ENCODE measurements at places on chromosomes 3 and 15.

- DNase-seq = peak; percentile 18
Observed at GRCh38 chr3:65672871-65673815, 365.6 kb downstream of the MAGI1 start.

DNA sequence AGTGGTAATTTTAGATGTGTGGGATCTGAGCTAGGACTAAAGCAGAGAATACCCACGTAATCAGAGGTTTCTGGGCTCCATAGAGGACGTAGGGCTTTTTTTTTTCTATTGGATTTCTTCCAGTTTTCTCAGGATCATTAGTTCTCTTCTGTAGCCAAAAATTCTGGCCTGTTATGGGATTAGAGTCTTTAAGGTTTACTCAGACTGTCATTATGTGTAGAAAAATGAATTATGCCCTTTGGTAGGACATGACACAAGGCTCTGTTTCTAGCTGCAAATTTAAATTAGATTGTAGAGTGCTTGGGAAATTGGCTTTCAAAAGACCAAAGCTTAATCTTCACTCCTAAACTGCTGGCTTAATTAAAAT is 1.9 kb downstream of the SETD5 start:
- DNase-seq = no peak

DNA sequence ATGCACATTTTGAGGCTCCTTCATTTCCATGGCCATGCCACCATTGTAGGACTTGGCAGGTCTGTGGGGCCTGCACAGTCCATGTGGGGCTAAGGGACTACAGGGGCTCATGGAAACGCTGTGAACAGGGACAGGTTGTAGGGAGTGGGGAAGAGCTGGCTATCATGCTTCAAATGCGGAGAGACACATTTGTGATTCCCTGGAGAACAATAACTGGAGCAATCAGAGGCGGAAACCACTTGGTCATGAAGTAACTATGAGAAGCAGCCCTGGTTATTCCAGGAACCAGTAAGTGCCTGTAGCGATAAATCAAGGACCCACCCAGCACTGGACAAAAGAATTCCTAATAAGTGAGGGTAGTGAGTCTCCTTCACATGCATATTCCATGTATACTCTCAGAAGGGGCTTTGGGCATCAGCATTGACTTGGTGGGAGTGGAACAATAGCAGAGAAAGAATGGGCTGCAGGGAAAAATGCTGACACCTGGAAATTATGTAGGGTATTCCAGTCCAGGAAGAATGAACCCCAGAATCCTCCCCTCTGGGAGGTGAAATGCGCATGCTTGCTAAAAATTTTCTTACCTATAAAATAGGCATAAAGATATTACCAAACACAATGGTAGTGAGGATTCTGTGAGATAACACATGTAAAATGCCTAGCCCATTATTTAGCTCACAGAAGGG is 251.4 kb upstream of the ROPN1 start:
- DNase-seq = no peak

DNA sequence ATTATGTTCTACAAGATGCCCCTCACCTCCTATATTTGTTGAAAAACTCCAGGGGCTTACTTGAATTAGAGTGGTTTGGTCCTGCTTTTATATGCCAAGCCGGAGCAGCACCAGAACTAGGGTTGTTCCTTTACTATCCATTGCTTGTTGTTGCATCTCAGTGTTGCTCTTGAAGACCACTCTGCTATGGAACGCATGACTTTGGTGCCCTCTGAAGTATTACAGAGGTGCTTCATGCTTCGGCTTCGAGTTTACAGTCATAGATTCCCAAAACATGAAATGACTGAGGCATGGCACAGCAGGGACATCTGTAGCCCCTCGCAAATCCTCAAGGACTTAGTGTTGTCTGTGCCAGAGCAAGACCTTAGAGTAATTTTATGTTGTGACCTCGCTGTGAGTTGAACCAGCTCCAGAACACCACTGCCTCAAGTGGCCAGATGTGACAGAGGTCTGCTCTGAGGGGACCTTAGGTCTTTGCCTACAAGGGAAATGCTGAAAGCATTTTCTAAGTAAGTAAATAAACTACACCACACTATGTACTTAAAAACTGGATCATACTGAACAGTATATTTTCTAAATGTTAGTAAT is 67.2 kb upstream of the SIAH2 start:
- peak; percentile 62 for DNase-seq

GRCh38 chr15:101089579-101090427 is 162.0 kb downstream of the CHSY1 start:
- DNase-seq = no peak

DNA sequence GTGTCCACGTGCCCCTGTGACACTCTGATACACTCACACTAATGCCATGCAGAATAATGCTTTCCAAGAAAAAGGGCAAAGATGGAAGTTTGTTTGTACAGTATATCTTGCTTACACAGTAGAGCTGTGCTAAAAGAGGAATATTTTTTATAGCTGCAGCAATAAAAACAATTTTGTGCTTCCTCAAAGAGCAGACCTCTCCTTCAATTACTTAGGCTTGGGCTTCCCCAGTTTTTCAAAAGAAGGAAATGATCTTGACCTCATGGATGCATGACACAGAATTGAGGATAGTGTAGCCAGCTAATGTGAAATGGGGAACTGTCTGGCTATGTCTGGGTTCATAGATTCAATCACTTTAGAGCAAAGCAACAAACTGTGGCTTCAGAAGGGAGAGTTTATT is 137.4 kb downstream of the STT3B start:
- DNase-seq = no peak

DNA sequence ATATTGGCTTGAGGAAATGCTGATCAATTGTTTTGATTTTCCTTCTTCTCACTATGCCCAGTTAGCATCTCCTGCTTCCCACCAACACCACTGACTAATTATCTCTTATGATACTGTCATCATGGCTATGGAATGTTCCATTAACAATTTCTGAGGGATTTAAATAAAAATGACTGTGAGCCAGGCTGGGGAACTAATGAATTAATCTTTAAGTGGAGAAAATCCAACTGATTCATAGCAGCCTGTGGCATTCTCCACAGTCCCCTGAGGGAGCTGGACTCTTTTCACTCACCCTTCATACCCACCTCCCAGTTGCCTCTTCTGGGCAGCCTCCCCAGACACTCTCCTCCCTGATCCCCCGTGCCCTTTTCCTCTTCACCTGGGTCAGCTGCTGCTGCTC is 353.6 kb downstream of the CLSTN2 start:
- no peak for DNase-seq

DNA sequence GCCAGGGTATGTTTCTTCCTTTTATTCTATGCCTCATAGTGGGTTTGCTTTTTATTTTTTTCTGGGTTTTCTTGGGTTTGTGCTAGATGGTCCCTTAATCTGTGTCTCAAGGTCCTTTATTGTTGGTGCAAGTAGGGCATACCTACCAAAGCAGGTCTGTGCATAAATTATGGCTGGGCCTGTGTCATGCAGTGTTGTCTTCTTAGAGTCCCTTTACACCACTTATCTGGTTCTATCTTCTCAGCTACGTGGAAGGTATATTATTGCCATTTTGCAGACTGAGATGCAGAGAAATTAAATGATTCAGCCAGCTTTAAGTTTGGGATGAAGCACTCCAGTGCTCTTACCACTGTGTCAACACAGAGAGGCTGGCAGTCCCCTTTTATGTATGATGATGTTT is 293.5 kb upstream of the SOX2 start:
- DNase-seq = no peak

GRCh38 chr3:141412087-141412935 is 44.0 kb downstream of the ZBTB38 start:
- peak; percentile 35 for DNase-seq

- DNase-seq = no peak
Observed at GRCh38 chr15:39704689-39705088, 78.0 kb downstream of the FSIP1 start.

DNA sequence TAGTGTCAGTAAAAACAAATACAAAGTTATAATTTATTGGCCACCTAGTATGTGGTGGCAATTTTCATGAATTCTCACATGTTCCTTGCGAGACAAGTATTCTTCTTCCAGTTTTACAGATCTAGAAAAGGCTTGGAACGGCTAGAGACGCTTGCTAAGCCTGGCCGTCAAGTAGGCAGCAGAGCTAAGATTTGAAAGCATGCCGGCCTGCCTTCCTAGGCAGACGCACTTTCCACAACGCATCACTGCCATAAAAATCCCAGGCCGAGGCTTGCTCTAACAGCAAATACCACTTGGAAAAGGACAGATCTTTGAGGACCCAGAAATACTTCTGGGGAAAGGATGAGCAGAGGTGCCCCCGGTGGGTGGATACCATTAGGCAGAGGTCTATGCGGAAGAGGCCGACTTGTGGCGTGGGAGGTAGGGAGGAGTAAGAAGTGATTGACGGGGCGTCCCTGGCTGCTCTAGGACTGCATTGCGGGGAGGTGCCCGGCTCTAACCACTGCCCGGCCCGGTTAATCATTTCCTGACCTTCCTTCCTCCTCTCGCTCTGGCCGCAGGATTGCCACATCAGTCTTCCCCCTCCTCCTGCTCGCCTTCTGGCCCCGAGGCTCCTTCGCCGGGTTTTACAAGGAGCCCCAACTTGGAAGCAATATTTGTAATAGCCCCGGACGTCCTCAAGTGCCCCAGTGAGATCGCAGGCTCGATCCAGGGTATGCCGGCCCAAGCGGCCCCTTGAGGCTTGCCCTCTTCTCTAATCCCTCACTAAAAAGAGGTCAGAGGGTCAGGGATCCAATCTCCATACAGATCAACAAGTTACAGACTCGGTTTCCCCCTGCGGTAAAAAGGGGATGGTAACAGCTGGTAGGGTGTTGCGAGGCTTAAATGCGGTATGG is 1.3 kb upstream of the USP3 start:
- no peak for DNase-seq

GRCh38 chr3:187946163-187946691 is 201.0 kb upstream of the BCL6 start:
- no peak for DNase-seq

DNA sequence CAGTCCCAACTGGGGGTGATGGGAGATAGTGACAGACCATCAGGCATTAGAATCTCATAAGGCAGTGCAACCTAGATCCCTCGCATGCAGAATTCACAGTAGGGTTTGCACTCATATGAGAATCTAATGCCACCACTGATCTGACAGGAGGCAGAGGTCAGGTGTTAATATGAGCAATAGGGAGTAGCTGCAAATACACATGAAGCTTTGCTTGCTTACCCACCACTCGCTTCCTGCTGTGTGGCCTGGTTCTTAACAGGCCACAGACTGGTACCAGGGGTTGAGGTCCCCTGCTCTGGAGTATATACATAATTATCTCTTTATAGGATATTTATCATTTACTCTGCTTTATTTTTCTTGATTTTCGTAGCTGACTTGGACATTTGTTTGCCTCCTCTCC is 36.0 kb upstream of the ZMAT3 start:
- DNase-seq = no peak

Data from NCI-H526 (cell line).